Esophagus squamous epithelium (tissue), 5 donors: ENCODE measurements at places on chromosomes 3 and 15. TPM values are rescaled to one million over a fixed set of nuclear protein-coding genes. Genes with fewer than 3 reads are reported as not detected.

Gene STRA6
- total RNA-seq, result 0.76 TPM

Gene ISLR
- total RNA-seq, result 19.2 TPM

Gene TUSC7
- not detected for total RNA-seq

Gene CLDN11
- total RNA-seq, result 0.57 TPM

Gene ZWILCH
- 21.2 TPM for total RNA-seq

Gene NBEAL2
- 221 TPM for total RNA-seq

Gene PLD1
- total RNA-seq, result 62.3 TPM

Gene TM6SF1
- total RNA-seq, result 4.3 TPM

Gene EIF4E3
- 7.4 TPM for total RNA-seq

Gene LMAN1L
- not detected for total RNA-seq

Gene C3orf49
- total RNA-seq, result not detected

Gene FETUB
- total RNA-seq, result 23.3 TPM

Gene SLC12A1
- not detected for total RNA-seq

Gene SLC2A2
- not detected for total RNA-seq

GRCh38 chr3:107999215-107999775, 91.5 kb downstream of the CD47 start:
- no peaks in the 10 kb centered on the region for H3K36me3 ChIP-seq
- H3K4me1 ChIP-seq, result peaks cover 11% of the 10 kb centered on the region
- H3K27me3 ChIP-seq, result no peaks in the 10 kb centered on the region
- no peak overlapping the region for H3K4me3 ChIP-seq
- no peak for DNase-seq

GRCh38 chr15:76968306-76968705, 26.6 kb upstream of the PSTPIP1 start:
- H3K27ac ChIP-seq, result no peak overlapping the region
- no peak for DNase-seq
- H3K27me3 ChIP-seq, result no peaks in the 10 kb centered on the region
- no peaks in the 10 kb centered on the region for H3K36me3 ChIP-seq
- no peaks in the 10 kb centered on the region for H3K4me1 ChIP-seq
- H3K4me3 ChIP-seq, result no peak overlapping the region

GRCh38 chr3:16809993-16810392, 74.8 kb upstream of the PLCL2 start:
- H3K4me1 ChIP-seq, result no peaks in the 10 kb centered on the region
- no peaks in the 10 kb centered on the region for H3K27me3 ChIP-seq
- H3K36me3 ChIP-seq, result no peaks in the 10 kb centered on the region
- no peak overlapping the region for H3K4me3 ChIP-seq
- DNase-seq, result no peak

DNA sequence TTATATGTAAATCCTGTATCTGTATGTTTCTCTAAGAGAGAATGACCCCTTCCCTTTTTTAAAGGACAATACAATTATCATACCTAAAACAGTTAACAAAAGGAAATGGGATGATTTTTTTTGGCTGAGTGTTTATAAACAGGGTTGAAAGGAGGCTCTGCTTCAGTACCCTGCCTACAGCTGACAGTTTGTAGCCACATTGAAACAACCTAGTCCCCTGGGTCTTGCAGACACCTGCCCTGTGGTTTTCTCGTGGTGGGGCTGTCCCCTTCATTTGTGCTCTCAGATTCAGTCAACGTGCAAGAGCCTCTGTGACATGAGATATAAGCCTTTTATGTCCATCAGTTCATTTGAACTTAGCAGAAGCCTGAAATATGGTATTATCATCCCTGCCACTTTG, 2.3 kb upstream of the HMCES start:
- H3K27me3 ChIP-seq, result no peaks in the 10 kb centered on the region
- peaks cover 36% of the 10 kb centered on the region for H3K36me3 ChIP-seq
- DNase-seq, result no peak
- H3K4me1 ChIP-seq, result peaks cover 33% of the 10 kb centered on the region

DNA sequence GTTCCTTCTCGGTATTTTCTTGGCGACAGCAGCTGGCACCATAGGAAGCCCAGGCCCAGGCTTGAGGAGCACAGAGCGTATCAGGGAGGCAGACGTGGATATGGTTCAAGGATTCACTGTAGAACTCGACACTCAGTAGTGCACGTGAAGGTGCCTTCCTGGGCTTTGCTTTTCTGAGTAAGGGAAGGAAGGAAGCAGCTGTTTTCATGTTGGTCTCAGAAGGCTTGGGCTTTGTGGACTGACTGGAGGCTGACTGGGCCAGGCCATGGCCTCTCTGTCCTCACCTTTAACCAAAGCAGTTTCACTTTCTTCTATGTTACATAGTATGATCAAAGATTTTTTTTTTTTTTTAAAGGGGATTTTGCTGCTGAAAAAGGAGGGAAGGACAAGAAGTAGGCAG, 6.9 kb upstream of the GHRL start:
- no peaks in the 10 kb centered on the region for H3K27me3 ChIP-seq
- H3K27ac ChIP-seq, result no peak overlapping the region
- H3K36me3 ChIP-seq, result peaks cover 83% of the 10 kb centered on the region

DNA sequence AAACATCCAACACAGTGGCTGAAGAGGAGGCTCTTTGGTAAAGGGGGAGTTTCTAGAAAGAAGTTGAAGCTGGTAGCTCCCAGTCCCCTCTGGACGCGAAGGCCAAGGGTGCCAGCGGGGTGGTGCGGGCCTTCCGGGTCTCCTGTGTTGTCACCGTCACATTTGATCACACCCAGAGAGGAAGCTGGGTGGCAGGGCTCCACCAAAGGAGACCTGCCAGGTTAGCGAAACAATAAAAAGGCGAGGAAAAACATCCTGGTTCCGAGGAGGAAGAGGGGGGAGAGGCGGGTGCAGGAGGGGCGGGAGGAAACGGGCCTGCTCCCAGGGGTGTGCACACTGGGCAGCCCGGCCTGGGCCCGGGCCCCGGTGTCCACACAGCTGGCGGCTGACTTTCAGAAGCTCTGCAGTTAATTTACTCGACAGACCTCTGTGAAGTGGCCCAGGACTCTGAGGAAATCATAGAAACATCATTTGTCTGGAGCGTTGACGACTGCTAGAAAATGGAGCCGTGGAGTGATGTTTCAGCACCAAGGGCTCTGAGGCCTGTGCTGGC, 12.1 kb downstream of the HEG1 start:
- no peak for DNase-seq
- no peak overlapping the region for H3K4me3 ChIP-seq
- peak overlapping the region; percentile 84 for H3K27ac ChIP-seq
- no peaks in the 10 kb centered on the region for H3K36me3 ChIP-seq
- H3K27me3 ChIP-seq, result no peaks in the 10 kb centered on the region

GRCh38 chr3:56053727-56054126, 414.5 kb downstream of the ERC2 start:
- no peak overlapping the region for H3K27ac ChIP-seq
- no peak for DNase-seq
- H3K4me1 ChIP-seq, result no peaks in the 10 kb centered on the region

- H3K36me3 ChIP-seq, result no peaks in the 10 kb centered on the region
- H3K4me1 ChIP-seq, result no peaks in the 10 kb centered on the region
- H3K27me3 ChIP-seq, result no peaks in the 10 kb centered on the region
These were observed 429.5 kb downstream of the ZIC1 start for GRCh38 chr3:147838652-147839051.

GRCh38 chr3:115077501-115078250, 69.4 kb downstream of the ZBTB20 start:
- DNase-seq, result no peak
- H3K4me3 ChIP-seq, result no peak overlapping the region
- H3K27ac ChIP-seq, result no peak overlapping the region
- H3K4me1 ChIP-seq, result peaks cover 6% of the 10 kb centered on the region

GRCh38 chr15:52105846-52106245, 6.7 kb downstream of the BCL2L10 start:
- H3K36me3 ChIP-seq, result no peaks in the 10 kb centered on the region
- H3K4me3 ChIP-seq, result no peak overlapping the region
- DNase-seq, result no peak
- H3K4me1 ChIP-seq, result peaks cover 9% of the 10 kb centered on the region
- no peaks in the 10 kb centered on the region for H3K27me3 ChIP-seq
- no peak overlapping the region for H3K27ac ChIP-seq

- H3K27me3 ChIP-seq, result no peaks in the 10 kb centered on the region
- no peak for DNase-seq
- no peaks in the 10 kb centered on the region for H3K36me3 ChIP-seq
- H3K4me1 ChIP-seq, result peaks cover 3% of the 10 kb centered on the region
- no peak overlapping the region for H3K4me3 ChIP-seq
- H3K27ac ChIP-seq, result no peak overlapping the region
These were observed 42.9 kb upstream of the PLCL2 start for GRCh38 chr3:16841904-16842271.

- no peaks in the 10 kb centered on the region for H3K27me3 ChIP-seq
- H3K27ac ChIP-seq, result no peak overlapping the region
- H3K36me3 ChIP-seq, result no peaks in the 10 kb centered on the region
- H3K4me3 ChIP-seq, result no peak overlapping the region
- no peaks in the 10 kb centered on the region for H3K4me1 ChIP-seq
- no peak for DNase-seq
These were observed 98.8 kb downstream of the ADAMTS17 start for GRCh38 chr15:100242989-100243388.

GRCh38 chr3:130828948-130829947, 64.6 kb upstream of the ATP2C1 start:
- no peak overlapping the region for H3K27ac ChIP-seq
- no peaks in the 10 kb centered on the region for H3K27me3 ChIP-seq
- H3K36me3 ChIP-seq, result no peaks in the 10 kb centered on the region
- no peak overlapping the region for H3K4me3 ChIP-seq
- no peaks in the 10 kb centered on the region for H3K4me1 ChIP-seq
- no peak for DNase-seq

GRCh38 chr15:92614301-92614700, 41.3 kb downstream of the FAM174B start:
- no peak overlapping the region for H3K4me3 ChIP-seq
- H3K36me3 ChIP-seq, result no peaks in the 10 kb centered on the region
- no peak for DNase-seq
- H3K27me3 ChIP-seq, result no peaks in the 10 kb centered on the region
- no peak overlapping the region for H3K27ac ChIP-seq

DNA sequence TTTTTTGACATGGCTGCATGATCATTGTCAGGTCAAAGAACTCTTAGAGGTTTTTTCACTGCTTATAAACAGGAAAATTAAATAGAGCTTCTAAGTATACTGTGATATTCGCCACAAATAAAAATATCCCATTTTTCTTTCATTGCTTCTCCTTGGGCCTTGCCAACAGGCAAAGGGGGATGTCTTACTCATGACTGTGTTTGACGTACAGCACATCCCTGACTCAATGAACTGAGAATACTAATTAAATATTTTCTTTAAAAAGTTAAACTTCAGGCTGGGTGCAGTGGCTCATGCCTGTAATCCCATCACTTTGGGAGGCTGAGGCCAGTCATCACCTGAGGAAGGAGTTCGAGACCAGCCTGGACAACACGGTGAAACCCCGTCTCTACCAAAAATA, 41.4 kb upstream of the CCDC80 start:
- DNase-seq, result no peak
- H3K36me3 ChIP-seq, result no peaks in the 10 kb centered on the region
- H3K27me3 ChIP-seq, result no peaks in the 10 kb centered on the region
- peaks cover 13% of the 10 kb centered on the region for H3K4me1 ChIP-seq
- no peak overlapping the region for H3K4me3 ChIP-seq
- H3K27ac ChIP-seq, result no peak overlapping the region
